ENCODE measurements at places on chromosomes 16 and 17.

- no peak for DNase-seq
These were observed 55.2 kb upstream of the ERN1 start for GRCh38 chr17:64185101-64185500.

DNA sequence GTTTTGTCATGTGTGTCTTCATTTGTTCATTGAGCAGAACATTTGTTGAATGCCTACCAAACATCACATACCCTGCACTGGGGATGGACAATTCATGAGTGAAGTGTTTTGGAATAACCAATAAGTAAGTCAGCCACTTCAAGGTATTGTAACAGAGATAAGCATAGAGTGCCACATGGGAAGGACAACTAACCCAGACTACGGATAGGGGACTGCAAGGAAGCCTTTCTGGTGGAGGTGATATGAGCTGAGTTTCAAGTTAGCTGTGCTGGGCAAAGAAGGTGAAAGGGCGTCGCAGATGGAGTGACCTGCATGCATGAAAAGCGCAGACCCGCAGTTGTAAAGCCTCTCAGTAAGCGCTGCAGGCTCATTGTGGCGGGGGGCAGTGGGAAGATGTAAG lies 78.8 kb downstream of the TNRC6C start:
- no peak for DNase-seq

DNA sequence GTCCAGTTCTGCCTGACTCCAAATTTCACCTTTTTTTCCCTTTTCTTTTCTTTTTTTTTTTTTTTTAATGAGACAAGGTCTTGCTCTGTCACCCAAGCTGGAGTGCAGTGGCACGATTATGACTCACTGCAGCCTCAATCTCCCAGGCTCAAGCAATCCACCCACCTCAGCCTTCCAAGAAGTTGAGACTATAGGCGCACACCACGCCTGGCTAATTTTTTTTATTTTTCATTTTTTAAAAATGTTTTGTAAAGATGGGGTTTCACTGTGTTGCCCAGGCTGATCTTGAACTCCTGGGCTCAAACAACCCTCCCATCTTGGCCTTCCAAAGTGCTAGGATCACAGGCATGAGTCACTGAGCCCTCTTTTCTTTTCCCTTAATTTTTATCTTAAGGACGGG lies 33.4 kb upstream of the RBBP6 start:
- no peak for DNase-seq

- DNase-seq: no peak
These were observed 15.3 kb downstream of the WFIKKN2 start for GRCh38 chr17:50850640-50851039.

- no peak for DNase-seq
These were observed 27.9 kb downstream of the SMG6 start for GRCh38 chr17:2275722-2276121.

DNA sequence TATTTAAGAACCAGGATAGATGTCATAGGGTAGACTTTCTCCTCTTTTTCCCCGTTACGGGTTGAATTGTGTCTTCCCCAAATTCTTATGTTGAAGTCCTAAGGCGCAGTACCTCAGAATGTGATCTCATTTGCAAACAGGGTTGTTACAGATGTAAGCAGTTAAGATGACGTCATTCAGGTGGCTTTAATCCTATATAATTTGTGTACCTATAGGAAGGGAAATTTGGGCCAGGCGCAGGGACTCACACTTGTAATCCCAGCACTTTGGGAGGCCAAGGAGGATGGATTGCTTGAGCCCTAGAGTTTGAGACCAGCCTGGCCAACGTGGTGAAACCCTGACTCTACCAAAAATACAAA lies 99.5 kb upstream of the DHX40 start:
- DNase-seq: no peak

DNA sequence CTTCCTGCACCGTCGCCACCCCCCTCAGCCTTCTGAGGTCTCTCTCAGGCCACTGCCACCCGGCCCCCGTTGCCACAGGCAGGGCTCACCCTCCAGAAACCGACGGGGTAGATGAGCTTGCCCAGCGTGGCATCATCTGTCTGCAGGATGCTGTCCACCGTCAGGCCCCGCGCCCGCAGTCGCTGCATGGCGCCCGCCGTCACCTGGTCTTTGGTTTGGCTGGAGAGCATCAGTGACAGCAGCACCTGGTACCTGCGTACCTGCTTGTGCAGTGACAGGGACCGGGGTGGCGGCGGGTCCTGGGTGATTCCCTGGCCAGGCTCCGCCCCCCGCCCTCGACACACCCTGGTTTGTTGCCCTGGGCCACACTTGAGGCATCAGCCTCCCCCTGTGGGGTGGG lies 3.1 kb downstream of the NTHL1 start:
- no peak for DNase-seq

DNA sequence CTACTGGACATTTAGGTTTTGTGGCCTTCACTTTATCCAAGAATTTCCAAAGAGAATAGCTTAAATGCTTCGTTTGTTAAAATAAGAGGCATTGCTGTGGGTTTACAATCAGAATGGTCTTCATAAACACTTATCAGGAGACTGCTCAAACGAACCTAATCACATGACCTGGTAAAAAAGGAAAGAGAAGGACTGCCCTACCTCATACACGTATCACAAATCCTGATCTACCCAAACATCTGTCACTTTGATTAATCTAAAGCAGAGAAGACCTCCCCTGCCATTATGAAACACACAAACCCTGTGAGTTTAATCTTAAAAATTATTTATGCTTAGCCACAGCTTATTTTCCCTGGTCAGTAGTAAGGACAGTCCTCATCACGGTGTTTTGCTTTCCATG lies 76.6 kb downstream of the PARN start:
- no peak for DNase-seq

DNA sequence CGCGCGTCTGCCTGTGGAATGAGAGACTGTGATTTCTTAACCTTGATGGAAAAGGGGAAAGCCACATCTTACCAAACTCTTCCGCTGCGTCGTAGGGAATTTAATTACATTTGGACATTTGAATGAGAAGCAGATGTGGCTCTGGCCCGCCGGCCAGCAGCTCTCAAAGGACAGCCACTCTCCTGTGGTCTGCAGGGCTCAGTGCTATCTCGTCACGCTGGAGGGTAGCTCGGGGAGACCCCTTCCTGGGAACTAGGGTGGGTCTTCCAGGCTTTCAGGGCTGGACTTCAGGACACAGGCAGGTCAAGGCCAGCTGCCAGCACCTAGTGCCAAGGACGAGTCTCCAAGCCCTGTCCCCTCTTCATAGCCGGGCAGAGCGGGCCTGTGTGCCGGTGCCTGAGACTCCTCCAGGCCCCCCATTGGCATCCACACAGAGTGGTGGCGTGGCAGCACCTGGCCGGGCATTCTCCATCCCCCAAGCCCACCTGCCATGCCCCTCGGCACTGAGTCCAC lies 15.9 kb upstream of the TBX2 start:
- no peak for DNase-seq

Data from stimulated activated CD4-positive, alpha-beta T cell treated with anti-CD3 and anti-CD28 coated beads, TNF-alpha, amount 100 ng/mL, for 4 hours (primary cell).